Stomach (tissue), 19 donors: ENCODE measurements at places on chromosomes 16 and 17. TPM values are rescaled to one million over a fixed set of nuclear protein-coding genes. Genes with fewer than 3 reads are reported as not detected.
A peak's percentile ranks its signal among the peaks of the same experiment; 100 is the strongest.

The SALL1 gene
- polyA plus RNA-seq, result 0.43 TPM

The CANT1 gene
- 20.9 TPM for polyA plus RNA-seq

The ZDHHC1 gene
- polyA plus RNA-seq, result 2.0 TPM

The NAGS gene
- 0.61 TPM for polyA plus RNA-seq

The CACNG5 gene
- polyA plus RNA-seq, result not detected

The CEMP1 gene
- polyA plus RNA-seq, result 0.61 TPM

The SOX8 gene
- polyA plus RNA-seq, result 1.1 TPM

The MAPK8IP3 gene
- polyA plus RNA-seq, result 29.9 TPM

The BAIAP3 gene
- polyA plus RNA-seq, result 1.5 TPM

GRCh38 chr16:11977376-11978041 lies 975 bp downstream of the SNX29 start:
- peak; percentile 17 for DNase-seq
- H3K36me3 ChIP-seq, result peaks cover 17% of the 10 kb centered on the region
- H3K27ac ChIP-seq, result peak overlapping the region; percentile 80
- peaks cover 6% of the 10 kb centered on the region for H3K4me1 ChIP-seq
- no peaks in the 10 kb centered on the region for H3K27me3 ChIP-seq

DNA sequence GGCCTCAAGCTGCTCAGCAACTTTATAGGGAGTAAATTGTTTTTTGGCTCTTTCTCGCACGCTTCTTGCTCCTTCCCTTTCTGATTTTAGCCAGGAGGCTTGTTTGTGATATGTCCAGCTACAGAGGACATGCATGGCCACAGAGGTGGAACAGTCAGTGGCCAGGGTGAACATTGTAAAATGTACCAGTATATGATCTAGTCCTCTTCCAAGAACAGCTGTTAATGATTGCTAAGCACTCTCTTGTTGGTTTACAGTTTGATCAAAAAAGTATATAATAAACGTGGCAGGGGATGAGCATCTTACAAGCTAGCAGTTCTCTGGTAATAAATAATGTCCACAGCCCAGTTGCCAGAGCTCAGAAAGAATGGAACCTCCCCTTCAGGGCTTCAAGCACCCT lies 461.7 kb upstream of the DYNLRB2 start:
- H3K27me3 ChIP-seq, result no peaks in the 10 kb centered on the region
- DNase-seq, result no peak
- no peak overlapping the region for H3K27ac ChIP-seq
- H3K4me3 ChIP-seq, result no peak overlapping the region
- no peaks in the 10 kb centered on the region for H3K36me3 ChIP-seq
- peaks cover under 1% of the 10 kb centered on the region for H3K4me1 ChIP-seq

- peak overlapping the region; percentile 16 for H3K4me3 ChIP-seq
- no peaks in the 10 kb centered on the region for H3K36me3 ChIP-seq
- H3K27ac ChIP-seq, result no peak overlapping the region
- DNase-seq, result peak; percentile 71
Measured at GRCh38 chr16:80997139-80997798, 9.4 kb downstream of the CMC2 start.

DNA sequence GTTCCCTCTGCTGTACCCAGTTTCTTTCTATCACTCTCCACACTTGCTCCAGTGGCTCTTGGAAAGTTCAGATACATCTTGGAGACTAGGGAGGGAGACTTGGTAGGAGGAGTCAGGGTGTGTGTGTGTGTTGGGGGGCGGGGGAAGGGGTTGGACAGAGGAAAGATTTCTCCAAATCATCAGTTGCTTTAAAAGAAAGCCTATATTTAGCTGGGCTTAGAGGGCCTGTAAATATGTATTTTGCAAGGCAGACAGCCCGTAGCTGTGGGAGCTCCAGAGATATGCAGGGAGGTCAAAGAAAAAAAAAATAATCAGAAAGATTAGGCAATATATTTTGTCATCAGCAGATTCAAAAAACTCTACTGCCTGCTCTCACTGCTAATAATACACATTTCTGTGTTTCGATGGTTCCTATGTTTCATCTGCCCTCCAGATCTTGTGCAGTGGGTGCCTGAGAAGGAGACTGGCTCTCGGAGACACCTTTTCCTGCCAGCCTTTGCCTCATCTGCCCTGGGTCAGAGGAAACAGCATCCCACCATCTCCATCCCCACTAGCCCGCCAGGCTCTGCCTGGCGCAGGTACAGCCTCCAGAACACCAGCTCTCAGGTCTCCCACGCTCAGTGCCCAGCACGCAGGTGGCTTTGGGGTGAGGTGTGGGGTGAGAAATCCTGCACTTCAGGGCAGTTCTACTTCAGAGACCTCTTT lies 4.8 kb upstream of the PPP1R9B start:
- H3K27me3 ChIP-seq, result no peaks in the 10 kb centered on the region
- H3K4me3 ChIP-seq, result no peak overlapping the region
- DNase-seq, result peak; percentile 79

DNA sequence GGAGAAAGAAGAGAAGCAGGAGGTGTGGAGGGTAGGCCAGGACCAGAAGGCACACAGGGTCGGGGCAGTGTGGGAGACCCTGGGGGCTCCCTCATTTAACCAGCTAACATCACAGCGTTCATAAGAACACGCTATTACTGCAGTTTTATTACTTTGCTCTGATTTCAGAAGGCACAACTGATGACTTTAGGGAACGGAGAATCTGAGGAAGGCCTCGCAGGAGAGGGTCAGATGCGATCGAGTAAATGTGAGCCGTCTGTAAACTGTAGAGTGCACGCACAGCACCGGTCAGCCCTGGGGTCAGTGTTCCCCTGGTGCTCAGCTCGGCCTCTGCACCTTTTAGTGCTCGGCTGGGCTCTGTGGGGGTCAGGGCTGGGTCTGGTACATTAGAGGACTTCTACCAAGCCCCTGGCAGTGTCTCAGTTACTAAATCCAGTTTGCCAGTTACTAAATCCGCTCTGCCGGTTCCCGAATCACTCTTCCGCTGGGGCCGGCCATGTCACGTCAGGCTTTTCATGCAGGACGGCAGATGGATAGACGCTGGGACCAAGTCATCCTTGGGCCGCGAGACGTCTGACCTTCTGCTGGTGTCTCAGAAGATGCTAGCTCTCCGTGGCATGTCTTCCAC lies 325.9 kb downstream of the SEC14L1 start:
- no peak overlapping the region for H3K4me3 ChIP-seq
- H3K27ac ChIP-seq, result peak overlapping the region; percentile 84
- DNase-seq, result no peak
- H3K4me1 ChIP-seq, result peaks cover 63% of the 10 kb centered on the region
- H3K27me3 ChIP-seq, result no peaks in the 10 kb centered on the region
- H3K36me3 ChIP-seq, result no peaks in the 10 kb centered on the region

DNA sequence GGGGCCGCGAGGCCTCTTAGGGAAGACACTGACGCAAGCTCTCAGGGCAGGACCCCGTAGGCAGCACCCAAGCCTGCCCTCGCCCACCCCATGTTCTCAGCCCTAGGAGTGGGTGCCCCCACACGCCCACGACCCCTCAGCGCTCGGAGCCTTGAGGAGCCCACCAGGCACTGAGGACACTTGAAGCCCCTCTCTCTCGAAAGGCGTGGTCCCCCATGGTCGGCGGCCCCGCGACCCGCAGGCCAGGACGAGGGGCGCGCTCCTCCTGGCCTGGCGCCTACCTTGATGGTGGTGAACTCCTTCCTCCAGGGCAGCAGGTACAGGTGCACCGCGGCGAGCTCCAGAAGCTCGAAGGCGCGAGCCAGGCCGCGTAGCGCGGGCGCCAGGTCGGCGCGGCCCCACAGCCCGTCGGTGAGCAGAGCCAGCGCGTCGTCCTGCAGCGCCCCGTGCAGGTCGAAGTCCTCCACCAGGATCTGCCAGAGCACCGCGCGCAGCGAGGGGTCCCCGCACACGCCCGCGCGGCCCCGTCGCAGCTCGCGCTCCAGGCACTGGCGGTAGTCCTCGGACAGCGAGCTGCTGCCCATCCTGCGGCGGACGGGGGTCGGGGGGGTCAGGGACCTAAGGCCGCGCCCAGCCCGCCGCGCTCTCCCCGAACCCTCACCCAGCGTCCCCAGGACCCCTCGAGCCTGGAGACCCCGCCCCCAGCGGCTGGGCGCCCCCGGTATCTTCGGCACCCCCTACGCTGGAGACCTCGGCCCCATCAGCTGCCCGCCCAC lies 668 bp downstream of the SPATA2L start:
- peaks cover 19% of the 10 kb centered on the region for H3K36me3 ChIP-seq
- H3K4me1 ChIP-seq, result peaks cover 40% of the 10 kb centered on the region
- peak; percentile 76 for DNase-seq
- H3K27ac ChIP-seq, result peak overlapping the region; percentile 89
- peaks cover 29% of the 10 kb centered on the region for H3K27me3 ChIP-seq

DNA sequence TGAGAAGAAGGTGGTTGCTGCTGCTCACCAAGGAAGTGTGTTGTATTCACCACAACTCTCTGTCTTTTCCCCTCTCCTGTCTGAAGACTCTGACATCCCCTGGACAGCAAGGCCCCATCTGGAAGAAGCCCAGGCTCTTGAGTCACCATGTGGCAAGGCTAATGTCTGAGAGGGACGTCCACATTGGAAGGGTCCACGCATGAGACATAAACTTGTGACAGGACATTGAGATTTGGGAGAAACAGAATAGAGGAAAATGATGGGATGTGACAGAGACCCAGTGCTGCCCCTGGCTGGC lies 176.5 kb downstream of the IRF8 start:
- no peak overlapping the region for H3K4me3 ChIP-seq
- no peak for DNase-seq
- peaks cover 10% of the 10 kb centered on the region for H3K27me3 ChIP-seq
- no peak overlapping the region for H3K27ac ChIP-seq
- H3K4me1 ChIP-seq, result peaks cover 2% of the 10 kb centered on the region

DNA sequence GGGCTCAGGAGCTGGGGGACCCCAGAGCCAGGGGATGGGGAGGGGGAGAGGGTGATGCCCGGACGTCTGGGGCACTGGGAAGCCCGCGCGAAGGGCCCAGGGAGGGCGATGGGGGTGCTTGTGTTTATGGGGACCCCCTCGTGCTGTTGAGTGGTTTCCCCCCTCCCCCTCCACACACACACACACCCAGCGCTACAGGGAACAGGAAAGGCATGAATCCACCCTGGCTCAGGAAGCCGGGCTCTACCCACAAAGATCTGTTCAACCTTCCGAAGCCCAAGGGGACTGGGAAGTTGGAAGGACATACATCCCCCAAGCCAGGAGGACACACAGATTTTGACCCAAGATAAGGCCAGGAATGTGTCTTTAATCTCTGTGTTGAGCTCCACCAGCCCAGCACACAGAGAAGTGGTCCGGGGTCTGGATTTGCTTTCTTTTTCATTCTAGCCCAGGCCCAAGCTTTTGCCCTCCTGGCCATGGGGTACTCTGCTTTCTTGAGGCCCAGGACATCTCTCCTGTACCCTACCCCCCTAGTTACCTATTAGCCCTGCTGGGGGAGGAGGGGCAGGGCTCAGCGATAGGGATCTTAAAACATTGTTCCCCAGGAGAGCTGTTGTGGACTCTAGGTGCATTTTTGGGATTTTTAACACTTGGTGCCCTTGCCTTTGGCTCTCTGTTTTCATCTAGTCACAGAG lies 1.2 kb downstream of the UBALD2 start:
- peak overlapping the region; percentile 96 for H3K27ac ChIP-seq
- peaks cover 24% of the 10 kb centered on the region for H3K36me3 ChIP-seq
- peaks cover 73% of the 10 kb centered on the region for H3K4me1 ChIP-seq
- H3K27me3 ChIP-seq, result no peaks in the 10 kb centered on the region

DNA sequence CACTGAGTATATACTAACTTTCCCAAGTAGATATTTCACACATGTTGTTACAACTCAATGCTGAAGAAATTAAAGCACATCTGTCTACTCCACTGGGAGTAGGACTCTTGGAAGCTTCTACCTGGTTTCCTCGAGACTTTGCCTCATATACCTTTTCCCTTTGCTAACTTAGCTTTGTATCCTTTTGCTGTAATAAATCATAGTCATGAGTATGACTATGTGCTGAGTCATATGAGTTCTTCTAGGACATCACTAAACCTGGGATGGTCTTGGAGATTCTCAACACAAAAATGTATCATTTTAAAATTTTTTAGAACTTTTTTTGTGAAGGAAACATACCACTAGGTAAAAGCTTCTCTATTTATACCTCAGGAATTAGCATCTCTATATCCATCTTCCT lies 39.8 kb downstream of the ABCA5 start:
- H3K4me3 ChIP-seq, result no peak overlapping the region
- H3K36me3 ChIP-seq, result peaks cover 4% of the 10 kb centered on the region
- H3K27ac ChIP-seq, result no peak overlapping the region

DNA sequence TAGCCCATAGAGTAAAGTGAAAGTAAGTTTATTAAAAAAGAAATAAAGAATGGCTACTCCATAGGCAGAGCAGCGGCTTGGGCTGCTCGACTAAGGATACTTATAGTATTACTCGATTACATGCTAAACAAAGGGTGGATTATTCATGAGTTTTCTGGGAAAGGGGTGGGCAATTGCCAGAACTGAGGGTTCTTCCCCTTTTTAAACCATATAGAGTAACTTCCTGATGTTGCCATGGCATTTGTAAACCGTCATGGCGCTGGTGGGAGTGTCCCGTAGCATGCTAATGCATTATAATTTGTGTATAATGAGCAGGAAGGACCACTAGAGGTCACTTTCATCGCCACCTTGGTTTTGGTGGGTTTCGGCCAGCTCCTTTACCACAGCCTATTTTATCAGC lies 13.3 kb upstream of the GAS7 start:
- DNase-seq, result no peak
- no peaks in the 10 kb centered on the region for H3K27me3 ChIP-seq
- H3K27ac ChIP-seq, result no peak overlapping the region
- H3K36me3 ChIP-seq, result no peaks in the 10 kb centered on the region
- H3K4me3 ChIP-seq, result no peak overlapping the region

- no peak for DNase-seq
- H3K4me3 ChIP-seq, result no peak overlapping the region
- H3K27ac ChIP-seq, result no peak overlapping the region
- H3K27me3 ChIP-seq, result no peaks in the 10 kb centered on the region
- no peaks in the 10 kb centered on the region for H3K4me1 ChIP-seq
Measured at GRCh38 chr16:29836623-29837022, 16.4 kb downstream of the MVP start.

DNA sequence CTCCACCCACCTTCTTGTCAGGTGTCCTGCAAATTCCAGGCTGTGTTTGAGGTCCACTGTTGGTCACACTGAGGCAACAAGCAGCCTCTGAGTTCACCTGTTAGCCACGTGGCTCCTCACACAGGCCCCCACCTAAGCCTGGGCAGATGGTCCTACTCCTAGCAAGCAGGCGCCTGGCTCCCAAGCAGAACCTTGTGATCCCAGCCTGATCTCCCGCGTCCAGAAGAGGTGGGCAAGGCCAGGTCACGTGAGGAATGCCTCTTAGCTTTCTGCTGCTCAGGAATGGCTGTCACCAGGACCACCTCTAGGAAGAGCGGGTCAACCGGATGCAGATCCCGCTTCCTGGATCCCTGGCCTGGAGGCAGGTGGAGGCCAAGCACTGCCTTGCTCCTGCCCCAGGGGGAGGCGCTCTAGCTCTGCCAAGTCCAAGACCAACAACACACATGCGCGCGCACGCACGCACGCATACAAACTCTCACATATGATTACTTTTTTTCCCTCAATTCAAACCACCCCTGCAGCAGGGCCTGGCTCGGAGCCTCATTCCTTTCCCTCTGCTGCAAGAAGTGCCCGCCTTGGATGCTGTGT lies 9.5 kb downstream of the CYB561 start:
- H3K36me3 ChIP-seq, result no peaks in the 10 kb centered on the region
- H3K4me1 ChIP-seq, result peaks cover 97% of the 10 kb centered on the region
- peak; percentile 63 for DNase-seq

- no peak overlapping the region for H3K27ac ChIP-seq
- no peaks in the 10 kb centered on the region for H3K27me3 ChIP-seq
- no peaks in the 10 kb centered on the region for H3K4me1 ChIP-seq
- H3K36me3 ChIP-seq, result peaks cover 15% of the 10 kb centered on the region
- DNase-seq, result no peak
- no peak overlapping the region for H3K4me3 ChIP-seq
Measured at GRCh38 chr16:58109330-58109729, 19.9 kb downstream of the CFAP20 start.

- H3K27me3 ChIP-seq, result no peaks in the 10 kb centered on the region
- peaks cover 19% of the 10 kb centered on the region for H3K4me1 ChIP-seq
Measured at GRCh38 chr16:24980077-24980793, 34.9 kb downstream of the ARHGAP17 start.
